ENCODE measurements at places on chromosomes 2 and 18.
A peak's percentile ranks its signal among the peaks of the same experiment; 100 is the strongest.

DNA sequence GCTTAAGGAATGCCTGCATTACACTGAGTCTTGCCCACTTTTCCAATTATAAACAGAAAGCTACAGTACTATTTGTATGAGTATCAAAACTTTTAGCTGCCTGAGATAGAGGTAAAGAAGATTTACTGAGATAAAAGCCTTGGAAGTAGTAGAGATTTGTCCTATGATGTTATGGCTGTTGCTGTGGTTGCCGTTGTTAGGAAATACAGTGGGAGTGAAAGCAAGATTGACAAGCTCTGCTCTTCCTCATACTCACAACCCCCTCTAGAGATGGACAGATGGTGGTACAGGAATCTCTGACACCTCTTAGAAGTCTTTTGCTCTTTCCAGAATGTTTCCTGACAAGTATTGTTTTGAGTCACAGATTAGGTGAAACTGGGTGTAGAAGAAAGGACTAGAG is 242.5 kb downstream of the RPIA start:
- DNase-seq = peak; percentile 0

GRCh38 chr18:29664278-29665036 is 1378.1 kb downstream of the DSC3 start:
- DNase-seq = no peak

DNA sequence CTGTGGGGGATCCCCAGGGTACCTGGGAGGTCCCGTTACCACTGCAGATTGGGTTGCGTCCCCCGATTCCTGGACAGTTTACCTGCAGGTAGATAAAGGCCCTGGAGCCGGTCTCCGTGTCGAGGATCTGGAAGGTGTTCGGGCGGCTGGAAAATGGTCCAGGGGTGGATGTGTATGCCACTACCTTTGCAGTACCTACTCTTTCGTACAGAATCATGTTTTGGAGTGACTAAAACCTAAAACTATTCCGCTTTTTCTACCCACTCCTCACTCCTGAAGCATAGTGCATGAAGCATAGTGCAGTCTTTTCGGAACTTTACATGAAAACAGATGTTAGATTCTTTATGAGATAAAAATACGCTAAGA is 418 bp downstream of the WDR75 start:
- DNase-seq = no peak

GRCh38 chr2:17287183-17287582 is 231.1 kb downstream of the RAD51AP2 start:
- DNase-seq = no peak

DNA sequence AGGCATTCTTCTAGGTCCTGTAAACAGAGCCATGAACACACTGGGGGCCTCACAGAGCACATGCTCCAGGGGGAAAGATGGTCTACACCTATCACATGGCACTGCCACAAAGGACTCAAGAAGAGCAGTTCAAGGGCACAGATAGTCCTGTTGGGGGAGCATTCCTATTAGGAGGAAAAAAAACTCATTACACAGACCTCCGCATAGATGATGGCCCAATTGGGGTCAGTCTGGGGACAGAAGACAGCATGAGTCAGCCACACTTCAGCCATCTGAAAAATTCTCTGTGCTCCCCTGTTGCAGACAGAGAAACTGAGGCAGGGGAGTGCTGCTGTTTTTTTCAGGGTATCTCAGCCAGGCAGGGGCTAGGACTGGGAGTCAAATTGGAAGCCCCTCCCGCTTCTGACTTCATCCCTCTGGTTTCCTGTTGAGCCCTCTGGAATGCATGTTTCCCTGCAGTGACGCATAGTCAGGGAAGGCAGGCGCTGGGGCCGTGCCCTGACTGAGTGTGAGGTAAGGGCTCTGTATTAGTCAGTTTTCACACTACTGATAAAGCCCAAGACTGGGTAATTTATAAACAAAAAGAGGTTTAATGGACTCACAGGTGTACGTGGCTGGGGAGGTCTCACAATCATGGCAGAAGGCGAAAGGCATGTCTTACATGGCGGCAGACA is 67.9 kb downstream of the RHOB start:
- DNase-seq = no peak

DNA sequence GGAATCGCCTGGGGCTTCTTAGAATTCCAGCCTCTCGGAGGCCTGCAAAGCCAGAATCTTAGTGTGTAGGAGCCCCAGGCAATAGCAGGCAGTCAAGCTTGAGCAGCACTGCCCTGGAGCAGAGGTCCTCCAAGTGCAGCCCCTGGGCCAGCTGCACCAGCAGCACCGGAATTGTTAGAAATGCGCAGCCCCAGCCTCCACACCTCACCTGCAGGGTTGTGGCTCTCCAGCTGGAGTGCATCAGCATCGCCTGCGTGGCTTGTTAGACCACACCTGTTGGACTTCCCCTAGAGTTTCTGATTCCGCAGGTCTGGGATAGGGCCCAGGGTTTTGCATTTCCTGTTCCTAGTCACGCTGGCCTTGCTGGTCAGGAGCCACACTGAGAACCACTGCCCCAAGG is 100.3 kb downstream of the ASAP2 start:
- no peak for DNase-seq

DNA sequence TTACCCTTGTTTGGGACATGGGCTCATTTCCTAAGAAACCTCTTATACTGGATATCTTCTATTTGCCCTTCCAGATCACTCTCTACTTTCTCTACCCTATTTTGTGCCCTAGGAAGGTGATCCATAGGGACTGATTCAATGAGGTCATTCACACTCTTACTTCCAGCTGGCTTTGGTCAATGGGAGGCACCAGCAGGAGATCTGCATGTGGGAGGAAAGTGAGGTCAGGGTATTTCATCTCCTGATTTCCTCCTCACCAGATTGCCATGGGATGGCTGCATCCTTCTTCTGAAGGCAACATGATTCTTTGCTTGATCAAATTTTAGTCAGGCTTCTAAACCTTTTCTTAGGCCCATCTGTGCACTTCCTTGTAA is 15.2 kb downstream of the M1AP start:
- no peak for DNase-seq

DNA sequence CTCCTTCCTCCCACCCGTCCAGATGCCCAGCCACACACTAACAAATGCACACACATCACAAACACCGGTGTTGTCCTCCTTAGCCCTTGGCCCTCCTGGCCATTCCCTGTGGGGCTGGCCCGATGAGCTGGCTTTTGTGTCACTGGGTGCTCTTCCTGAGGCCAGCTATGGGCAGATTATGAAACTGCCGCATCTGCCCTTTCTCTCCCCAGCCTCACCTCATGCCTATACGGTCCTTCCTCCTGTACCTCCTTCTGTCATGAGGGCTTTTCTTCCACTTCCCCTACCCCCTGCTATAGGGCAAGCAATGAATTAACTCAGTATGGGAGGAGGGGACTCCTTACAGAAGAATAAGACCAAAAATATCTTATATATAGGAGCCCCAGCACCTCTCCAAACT is 10.3 kb upstream of the INO80C start:
- no peak for DNase-seq

DNA sequence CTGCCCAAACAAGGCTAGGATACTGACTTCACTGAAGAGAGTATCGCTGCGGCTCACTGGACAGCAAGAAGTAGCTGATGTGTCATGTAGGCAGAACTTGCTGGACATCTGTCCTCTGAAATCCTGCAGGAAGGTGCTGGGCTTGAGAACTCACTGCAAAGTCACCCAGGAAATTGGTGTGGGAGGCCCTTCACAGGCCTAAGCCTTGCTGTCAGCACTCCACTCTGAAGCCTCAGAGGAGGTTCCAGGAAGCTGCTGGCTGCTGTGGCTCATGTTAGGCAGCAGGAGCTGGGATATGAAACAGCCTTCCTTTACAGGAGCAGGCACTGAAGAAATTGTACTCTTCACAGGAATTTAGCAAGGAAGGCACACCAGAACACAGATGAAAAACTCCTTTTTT is 88.3 kb upstream of the CCDC68 start:
- DNase-seq = no peak

- DNase-seq = no peak
Measured at GRCh38 chr2:188853307-188853706, 120.9 kb upstream of the COL3A1 start.

DNA sequence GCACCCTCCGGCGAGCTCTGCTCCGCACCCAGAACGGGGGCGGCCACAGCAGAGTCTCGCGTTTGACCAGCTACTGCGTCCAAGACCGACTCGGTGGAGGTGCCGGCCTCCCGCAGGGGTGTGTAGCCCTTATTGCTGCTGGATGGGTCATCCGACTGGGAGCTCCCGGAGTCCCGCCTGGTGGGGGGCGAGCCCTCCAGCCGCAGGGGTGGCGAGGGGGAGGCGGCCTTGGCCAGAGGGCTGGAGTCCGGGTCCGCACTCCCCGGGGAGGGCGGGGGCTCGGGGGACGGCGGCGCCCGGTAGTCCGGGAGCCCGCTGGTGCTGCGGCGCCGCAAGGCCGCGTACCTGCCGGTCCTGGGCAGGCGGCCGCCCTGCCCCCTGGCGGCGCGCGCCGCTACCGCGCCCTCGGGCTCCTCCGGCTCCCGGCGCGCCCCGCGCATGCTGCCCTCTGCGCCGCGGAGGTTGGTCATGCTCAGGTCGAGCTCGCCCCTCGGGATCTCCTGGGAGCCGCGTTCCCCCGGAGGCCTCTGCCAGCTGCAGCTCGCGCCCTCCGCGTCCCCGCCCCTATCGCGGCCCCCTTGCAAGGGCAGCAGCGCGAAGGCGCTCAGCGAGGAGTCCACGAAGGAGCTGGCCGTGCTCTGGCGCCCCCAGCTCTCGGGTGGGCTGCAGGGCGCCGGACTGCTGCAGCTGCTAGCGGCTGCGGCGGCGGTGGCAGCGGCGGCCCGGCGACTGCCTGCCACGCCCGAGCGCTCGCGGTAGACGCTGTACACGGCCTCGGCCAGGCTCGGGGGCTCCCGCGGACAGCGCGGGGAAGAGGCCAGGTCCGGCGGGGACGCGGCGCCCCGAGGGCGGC is 4.8 kb downstream of the TMEM200C start:
- no peak for DNase-seq

DNA sequence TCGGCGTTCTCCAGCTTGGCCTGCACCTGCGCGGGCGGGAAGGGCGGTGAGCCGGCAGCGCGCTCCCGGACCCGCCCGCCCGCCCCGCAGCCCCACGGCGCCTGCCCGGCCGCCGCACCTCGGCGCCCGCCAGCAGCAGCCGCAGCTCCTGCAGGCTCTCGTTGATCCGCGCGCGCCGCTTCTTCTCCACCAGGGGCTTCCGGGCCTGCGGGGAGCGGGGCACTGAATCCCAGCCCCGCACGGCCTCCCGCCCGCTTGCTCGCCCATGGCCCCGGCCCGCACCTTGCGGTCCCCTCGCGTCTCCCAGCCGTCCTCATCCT is 335 bp downstream of the HES6 start:
- no peak for DNase-seq

GRCh38 chr2:172449911-172450550 is 22.6 kb downstream of the ITGA6 start:
- no peak for DNase-seq

GRCh38 chr18:58785171-58785805 is 79.4 kb upstream of the ZNF532 start:
- no peak for DNase-seq

DNA sequence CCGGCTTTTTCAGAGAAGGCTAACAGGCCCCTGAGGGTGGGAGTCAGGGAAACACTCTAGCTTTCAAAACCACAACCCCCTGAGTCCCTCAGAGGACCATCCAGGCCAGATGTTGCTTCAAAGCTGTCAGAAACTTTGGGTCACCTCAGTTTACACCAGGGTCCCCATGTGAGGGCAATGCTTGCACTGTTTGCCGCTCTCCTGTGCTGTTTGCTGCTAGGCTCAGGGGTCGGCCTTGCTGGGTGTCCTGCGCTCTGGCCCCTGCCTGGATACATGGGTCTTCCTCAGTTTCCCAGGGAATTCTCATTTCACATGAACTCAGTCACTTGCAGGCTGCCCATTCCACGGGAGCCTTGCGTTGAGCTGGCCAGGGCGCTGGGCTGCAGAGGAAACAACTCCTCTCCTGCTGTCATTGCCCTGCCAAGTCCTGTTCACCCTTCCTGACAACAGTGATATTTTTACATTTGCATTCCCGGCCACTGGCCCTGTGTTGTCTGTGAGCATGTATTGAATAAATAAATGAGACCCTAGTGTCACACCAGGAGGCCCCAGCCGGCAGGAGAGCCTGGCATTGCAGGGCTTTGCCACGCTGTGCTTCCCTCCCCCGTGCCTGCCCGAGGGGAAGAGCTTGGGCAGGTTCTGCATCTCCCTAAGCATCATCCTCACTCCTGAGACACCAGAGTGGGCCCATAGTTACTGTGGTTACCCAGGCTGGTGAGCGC is 73.2 kb upstream of the RAB6C start:
- no peak for DNase-seq

- no peak for DNase-seq
Measured at GRCh38 chr2:128505575-128506526, 187.2 kb upstream of the HS6ST1 start.

GRCh38 chr2:163593982-163594381 is 141.8 kb downstream of the FIGN start:
- DNase-seq = no peak

DNA sequence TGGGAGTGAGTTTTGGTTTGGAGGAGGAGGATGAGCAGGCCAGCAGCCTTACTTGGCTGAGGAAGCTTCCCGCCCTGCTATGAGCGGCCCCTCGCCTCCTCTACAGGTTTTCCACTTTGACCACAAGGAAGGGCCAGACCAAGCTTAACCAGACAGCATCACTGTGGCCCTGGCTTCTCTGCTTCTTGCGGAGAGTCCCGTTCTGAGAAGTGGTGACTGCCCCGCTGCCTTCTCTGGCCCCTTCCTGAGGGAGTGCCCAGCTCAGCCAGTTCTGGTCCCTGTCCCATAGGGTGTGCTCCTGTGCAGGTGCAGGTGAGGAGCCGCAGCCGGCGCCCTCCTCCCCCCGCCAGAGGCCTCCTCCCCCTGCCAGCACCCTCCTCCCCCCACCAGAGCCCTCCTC is 101.0 kb downstream of the FAM210A start:
- DNase-seq = no peak

DNA sequence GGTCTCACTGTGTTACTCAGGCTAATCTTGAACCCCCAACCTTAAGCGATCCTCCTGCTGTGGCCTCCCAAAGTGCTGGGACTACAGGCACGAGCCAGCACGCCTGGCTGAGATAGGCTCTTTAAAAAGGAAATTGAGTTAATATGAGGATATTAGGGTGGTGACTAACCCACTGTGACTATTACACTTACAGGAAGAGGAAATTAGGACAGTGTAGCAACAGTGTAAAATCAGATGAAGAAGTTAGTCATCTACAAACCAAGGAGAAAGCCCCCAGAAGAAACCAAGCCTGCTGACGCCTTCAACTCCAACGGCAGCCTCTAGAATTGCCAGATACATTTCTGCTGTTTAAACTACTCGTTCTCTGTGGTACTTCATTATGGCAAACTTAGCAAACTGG is 711.9 kb downstream of the SUCLG1 start:
- DNase-seq = no peak

DNA sequence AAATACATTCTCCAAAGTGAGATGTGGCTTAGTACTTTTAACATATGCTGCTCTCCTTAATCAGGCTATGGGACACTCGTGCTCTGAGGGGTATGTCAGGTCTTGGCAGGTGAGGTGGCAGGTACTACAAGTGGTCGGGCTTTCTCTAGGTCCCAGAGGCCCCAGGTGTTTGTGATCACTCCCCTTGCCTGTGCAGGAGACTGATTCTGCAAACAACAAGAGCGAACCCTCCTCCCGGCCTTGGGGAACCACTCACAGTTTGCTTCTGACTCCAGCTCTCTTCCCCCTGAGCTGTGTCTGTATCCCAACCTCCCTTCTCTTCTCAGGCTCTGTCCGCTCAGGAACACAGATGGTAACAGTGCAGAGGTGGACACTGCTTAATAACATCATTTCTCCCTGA is 48.1 kb downstream of the ATOH8 start:
- no peak for DNase-seq
